ENCODE measurements at places on chromosomes 2 and 18.

- no peak for DNase-seq
Measured at GRCh38 chr2:157107460-157107859, 150.0 kb upstream of the GALNT5 start.

GRCh38 chr2:46872902-46873603, 42.6 kb downstream of the MCFD2 start:
- no peak for DNase-seq

GRCh38 chr2:121450301-121450700, 80.4 kb upstream of the RNU4ATAC start:
- no peak for DNase-seq

DNA sequence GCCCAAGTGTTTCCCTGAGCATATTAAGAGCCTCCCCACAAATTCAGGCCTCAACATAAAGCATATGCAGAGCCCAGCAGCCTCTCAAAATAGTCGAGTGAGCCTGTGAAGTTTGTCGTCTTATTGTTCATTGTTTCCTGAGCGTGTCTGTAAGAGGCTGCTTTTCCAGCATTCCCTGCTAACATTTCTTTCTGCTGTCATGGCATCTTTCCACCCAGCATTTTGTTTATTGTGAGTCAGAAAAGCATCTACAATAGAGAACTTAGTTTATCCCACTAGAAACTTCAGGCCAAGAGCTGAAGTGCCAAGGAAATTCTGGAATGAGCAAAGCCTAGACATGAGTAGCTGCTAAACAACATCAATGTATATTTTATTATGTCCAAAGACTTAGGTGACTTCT, 46.3 kb upstream of the STAM2 start:
- no peak for DNase-seq

DNA sequence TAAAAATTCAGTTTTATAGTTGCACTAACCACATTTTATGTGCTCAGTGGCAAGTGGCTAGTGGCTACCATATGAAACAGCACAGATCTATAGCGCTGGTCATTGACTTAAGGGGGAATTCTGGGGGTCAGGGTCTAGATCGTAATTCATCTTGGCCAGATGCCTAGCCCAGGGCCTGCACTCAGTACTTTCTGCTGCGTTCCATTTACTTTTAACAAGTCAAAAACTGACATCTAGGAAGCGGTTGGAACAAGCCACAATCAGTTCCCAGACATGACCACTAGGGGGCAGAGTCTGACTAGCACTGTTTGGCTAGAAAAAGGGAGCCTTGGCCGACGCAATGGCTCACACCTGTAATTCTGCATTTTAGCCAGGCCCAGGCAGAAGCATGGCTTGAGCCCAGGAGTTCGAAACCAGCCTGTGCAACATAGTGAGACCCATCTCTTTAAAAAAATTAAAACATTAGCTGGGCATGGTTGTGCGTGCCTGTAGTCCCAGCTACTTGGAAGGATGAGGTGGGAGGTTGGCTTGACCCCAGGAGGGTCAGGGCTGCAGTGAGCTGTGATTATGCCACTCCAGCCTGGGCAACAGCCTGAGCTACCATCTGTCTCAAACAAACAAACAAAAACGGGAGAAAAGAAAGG, 9.0 kb upstream of the TMBIM1 start:
- peak; percentile 69 for DNase-seq

GRCh38 chr2:159065313-159065712, 96.9 kb downstream of the TANC1 start:
- no peak for DNase-seq

- no peak for DNase-seq
Measured at GRCh38 chr2:651951-652373, 25.2 kb downstream of the TMEM18 start.

GRCh38 chr2:26646986-26647672, 6.0 kb upstream of the CIB4 start:
- no peak for DNase-seq

DNA sequence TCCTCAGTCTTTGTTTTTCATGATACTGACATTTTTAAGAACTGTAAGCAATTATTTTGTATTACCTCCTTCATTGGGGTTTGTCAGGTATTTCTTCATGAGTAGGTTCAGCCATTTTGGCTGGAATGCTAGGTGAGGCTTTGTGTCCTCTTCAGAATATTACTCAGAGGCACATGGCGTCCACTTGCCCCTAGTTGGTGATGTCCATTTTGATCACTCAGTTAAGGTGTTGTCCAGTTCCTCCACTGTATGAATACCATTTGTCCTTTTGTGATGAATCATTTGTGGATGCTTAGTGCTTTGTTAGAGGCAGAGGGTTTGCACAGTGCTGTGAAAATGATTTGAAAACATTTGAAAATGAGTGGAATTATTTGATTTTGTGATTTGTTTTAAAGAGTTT, 4.7 kb downstream of the IL1RL2 start:
- no peak for DNase-seq

- no peak for DNase-seq
Measured at GRCh38 chr2:232528746-232529460, 2.9 kb downstream of the CHRND start.

DNA sequence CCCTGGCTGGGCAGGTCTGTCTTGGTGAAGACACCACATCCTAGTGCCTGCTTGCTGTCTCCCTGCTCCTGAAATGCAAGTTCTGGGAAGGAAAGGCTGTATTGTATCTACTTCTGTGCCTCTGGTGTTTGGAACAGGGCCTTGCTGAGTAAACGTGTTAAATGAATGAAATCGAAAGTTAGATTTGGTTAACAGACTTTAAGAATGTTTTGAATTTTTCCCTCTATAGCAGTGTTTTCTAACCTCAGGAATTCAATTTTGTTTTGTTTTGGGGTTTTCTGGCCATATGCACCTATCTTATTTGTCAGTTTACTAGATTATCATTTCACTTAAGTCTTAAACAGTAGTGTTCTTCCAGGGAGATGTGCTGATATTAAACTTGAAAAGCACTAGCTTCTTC, 20.7 kb downstream of the FARP2 start:
- DNase-seq = no peak

GRCh38 chr2:188984065-188984491, 9.9 kb downstream of the COL3A1 start:
- DNase-seq = no peak

DNA sequence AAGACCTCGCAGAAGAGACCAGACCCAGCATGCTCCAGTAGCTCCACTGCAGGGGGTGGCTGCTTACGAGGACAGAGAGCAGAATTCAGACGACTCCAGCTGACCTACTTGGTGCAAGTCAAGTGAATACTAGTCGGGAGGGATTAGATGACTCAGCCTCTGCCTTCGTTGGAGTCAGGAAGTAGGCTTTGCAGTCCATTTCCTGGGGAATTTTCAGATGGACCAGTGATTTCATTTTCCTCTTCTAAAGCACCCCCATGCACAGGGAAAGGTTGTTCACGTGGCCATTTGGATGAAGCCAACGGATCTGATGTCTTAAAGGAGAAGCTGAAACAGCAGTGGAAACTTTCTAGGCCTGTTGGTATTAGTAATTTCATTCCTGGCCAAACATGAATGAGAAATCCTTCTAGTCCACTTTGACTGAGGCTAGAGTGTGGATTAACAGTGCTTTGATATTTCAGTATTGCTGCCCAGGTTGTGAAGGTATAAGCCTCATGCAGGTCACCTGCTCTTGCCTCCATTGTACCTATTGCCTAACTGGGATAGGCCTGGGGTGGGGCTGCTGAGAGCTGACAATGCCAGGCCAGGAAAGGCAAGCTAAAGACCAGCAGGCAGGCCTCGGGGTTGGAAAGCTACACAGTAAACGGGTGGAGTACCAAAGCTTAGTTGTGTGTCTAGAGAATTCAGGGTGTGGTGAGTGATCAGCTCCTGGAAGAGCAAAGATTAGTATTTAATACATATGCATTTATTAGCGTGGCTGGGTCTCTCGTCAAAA, 117.6 kb upstream of the FOSL2 start:
- DNase-seq = no peak

DNA sequence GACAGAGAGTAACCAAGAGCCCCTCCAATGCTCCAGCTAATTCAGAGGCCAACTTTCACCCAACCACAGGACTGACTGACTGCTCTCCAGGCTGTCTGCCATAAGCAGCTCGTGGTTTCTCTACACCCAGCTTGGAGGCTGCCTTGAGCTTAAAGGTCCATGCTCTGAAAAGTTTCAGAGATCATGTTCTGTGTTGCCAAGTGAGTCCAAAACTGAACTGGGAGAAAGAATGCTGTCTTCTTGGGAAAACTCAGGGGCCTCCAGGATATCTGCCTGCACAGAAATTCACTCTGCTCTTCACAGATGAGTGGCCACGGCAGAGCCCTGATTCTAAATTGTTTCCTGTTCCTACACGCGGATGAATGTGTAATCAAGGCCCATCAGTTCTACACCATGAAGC, 51.1 kb downstream of the LPIN2 start:
- no peak for DNase-seq

DNA sequence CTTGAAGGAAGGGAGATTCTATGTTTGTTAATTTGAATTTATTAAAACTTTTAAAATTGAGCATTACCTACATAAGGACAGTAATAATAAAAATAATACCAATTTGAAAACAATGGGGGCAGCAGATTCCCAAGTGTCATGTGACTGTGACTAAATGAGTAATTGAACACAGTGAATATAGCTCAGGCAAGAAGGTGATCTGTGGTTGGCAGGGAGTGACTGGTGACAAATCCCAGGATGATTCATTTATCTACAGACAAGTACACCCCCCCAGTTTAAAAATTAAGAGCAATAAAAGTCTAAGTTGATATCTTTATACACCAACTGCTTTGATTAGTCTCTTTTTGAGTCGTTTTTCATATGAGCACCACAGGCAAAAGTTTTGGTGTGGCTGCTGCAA, 299.5 kb downstream of the ARHGAP15 start:
- DNase-seq = no peak

GRCh38 chr18:54783139-54783538, 45.1 kb upstream of the RAB27B start:
- no peak for DNase-seq

GRCh38 chr2:53786352-53786704, 425 bp downstream of the ASB3 start:
- no peak for DNase-seq

DNA sequence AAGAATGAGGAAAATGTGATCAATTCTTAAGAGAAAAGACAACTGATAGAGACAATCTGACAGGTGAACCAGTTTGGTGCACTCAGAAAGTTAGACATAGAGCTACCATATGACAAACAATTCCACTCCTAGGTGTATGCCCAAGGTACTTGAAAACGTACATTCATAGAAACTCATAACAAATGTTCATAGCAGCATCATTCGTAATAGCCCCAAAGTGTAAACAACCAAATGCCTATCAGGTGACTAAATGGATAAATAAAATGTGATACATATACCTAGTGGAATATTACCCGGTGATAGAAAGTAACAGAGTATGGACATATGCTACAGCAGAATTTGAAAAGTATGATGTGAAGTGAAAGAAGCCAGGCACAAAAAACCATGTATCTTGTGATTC, 149.3 kb upstream of the TRIB2 start:
- DNase-seq = no peak

GRCh38 chr2:72989770-72990556, 72.6 kb downstream of the EMX1 start:
- DNase-seq = no peak

DNA sequence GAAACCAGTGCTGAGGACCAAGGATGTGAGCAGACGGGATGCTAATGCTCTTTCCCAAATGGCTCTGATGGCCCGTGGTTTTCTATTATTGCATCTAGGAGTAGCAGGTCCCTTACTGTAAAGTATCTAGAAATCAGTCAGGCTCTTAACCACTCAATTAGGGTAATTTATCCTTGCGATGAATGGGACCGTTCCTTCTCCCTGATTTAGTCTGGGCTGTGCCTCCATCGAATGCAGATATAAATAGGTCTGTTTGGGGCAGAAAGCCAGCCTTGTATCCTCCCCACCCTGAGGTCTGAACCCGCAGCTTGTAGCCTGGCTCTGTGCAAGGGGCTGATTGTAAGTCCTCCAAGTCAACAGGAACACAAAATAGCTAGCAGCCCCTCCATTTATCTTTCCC, 9.5 kb upstream of the SMARCAL1 start:
- no peak for DNase-seq

DNA sequence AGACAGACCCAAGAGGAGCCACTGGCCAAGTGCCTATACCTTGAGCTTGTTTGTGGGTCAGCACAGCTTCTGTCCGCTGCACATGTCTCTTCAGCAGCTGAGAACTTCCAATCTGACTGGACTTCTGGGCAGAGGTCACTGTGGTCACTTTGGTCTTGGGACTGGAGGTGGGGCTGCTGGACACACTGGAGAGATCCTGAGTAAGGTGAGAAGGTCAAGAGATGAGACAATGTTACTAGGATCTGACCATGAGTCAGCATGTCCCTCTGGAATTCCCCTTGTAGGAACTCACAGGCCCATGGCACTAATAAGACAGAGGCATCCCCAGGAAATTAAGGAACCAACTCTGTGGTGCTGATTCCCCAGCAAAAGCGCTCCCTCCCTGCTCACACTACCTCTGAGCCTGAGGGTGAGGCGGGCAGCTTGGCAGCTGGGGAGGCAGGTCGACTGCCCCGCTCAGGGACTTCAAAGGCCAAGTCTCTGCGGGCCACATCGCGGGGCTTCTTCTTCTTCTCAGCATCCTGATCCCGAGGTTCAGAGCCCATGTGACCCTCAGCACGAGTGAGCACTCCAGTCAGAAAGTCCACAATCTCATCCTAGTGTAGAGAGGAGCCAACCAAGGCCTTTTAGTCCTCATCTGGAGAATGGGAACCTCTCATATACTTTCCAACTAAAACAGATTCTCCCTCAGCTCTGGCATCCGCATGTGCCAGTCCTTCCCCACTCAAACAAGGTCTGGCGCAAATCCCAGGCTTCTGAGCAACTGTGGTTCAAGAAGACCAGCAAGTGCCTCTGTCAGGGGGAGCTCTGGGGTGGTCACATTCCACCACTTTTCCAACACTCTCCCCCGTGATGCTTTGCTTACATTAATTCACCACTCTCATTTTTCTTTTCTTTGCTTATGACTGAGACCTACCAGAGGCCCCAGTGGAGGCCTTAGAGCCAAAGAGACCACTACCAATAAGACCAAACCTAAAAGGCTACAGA, 29.4 kb downstream of the KANSL3 start:
- DNase-seq = no peak

DNA sequence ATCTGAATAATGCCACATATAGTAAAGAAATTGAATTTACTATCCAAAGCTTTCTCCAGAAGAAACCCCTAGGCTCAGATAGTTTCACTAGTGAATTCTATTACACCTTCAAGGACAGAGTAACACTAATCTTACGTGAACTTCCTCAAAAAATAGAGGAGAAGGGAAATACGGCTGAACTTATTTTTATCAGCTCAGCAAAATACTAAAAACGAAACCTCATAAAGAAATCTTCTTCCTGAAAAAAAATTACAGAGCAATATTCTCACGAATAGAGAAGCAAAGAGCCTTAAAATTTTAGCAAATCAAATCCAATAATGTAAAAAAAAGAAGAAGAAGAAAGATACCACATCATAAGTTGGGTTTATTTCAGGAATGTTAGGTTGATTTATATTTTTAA, 14.7 kb downstream of the CAPN13 start:
- no peak for DNase-seq
